ENCODE measurements at places on chromosomes 2 and 18.

DNA sequence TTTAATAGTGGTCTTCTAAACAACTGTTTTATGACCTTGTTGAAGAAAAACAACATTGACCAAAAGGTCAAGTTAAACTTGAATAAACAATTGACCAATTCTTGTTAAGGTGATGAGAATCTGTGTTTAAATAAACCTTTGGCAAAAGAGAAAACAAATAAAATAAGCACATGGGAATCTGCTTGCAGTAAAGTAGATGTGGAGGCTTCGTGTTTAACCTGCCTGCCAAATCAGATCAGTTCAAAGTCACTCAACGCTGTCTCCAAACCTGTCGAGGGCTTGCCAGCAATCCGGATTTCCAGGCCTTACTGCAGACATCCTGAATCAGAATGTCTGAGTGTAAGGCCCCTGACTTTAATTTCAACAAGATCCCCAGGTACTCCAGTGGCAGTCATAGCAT lies 55.1 kb upstream of the AQP4 start:
- DNase-seq = no peak

GRCh38 chr2:28359222-28360057 lies 33.2 kb upstream of the FOSL2 start:
- peak; percentile 62 for DNase-seq

- no peak for DNase-seq
Observed at GRCh38 chr2:37020212-37020886, 54.0 kb upstream of the STRN start.

DNA sequence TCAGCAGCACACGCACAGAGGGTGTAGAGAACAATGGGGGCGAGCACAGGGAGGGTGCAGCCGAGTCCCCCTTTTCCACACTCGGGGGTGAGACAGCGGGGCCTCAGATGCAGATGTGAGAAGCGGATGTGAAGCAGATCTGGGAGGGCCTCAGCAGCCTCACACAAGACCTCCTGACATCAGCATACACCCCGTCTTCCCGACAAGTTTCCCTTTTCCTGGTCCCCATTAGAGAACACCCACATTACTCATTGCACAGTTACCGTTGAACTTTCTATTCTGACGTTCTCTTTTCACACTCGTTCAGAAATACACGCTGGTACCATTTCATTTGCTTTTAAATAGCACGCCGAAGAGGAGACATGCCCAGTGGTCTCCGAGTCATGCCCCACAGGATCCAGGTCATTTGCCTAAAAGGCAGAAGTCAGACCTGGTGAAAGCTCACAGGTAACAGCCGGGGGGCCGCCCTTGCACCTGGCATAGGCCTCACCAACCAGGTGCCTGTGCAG lies 129.5 kb upstream of the ID2 start:
- DNase-seq = no peak

GRCh38 chr18:67509741-67510391 lies 6.7 kb downstream of the DSEL start:
- no peak for DNase-seq

DNA sequence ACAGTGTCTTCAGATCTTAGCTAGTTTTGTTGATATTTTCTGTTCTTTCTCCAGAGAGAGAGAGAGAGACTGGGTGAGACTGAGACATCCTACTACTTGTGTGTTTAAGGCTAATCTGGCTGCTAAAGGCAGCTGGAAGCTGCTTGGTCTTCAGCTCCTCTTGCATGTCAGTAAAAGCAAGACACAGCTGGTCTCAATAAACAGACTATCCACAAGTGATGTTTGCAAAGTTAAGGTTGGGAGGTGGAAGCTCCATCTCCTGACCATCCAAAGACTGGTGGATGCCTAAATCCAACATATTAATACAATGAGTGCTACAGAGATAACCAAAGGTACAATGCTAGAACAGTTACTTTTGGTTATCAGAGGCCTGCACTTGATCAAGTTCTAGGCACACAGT lies 17.8 kb downstream of the ERFE start:
- DNase-seq = no peak

DNA sequence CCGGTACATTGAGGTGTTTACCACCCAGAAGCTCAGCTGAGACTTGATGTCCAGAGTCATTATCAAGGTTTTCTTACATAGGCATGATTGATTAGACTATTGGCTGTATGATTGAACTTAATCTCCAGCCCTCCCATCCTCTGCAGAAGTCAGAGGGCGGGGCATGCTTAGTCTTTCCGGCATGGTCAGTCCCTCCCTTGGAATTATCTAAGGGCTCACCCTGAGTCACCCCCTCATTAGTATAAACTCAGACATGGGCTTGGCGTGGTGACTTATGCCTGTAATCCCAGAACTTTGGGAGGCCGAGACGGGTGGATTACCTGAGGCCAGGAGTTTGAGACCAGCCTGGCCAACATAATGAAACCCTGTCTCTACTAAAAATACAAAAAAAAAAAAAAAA lies 243.9 kb downstream of the VAPA start:
- DNase-seq = no peak

- DNase-seq = no peak
Observed at GRCh38 chr2:62334440-62335058, 138.6 kb downstream of the B3GNT2 start.
